Lower lobe of right lung (tissue), 2 donors: ENCODE measurements at places on chromosomes 1 and 21.

GRCh38 chr21:45109831-45110492 is 35.6 kb downstream of the ADARB1 start:
- DNase-seq: no peak

GRCh38 chr1:15681349-15682292 is 2.5 kb upstream of the PLEKHM2 start:
- no peak for DNase-seq

DNA sequence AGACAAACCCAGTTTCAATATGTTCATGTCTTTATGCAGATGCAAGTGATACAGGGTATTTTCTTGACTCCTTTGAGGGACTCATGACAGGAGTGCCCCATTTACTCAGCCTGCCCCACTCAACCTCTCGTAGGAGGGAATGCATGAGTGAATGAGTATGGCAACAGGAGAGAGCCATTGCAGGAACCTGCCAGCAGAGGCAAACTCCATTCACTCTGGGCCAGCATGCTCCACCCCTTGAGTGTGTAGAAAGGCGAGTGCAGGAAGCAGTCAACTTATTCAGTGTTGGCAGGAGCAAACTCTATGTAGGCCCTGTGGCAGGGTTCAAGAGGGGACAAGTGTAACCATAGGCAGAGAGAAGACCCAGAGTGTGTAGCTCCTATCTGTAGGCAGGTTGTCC is 1526.3 kb downstream of the PLA2G4A start:
- no peak for DNase-seq

GRCh38 chr1:185488808-185489207 is 171.8 kb upstream of the IVNS1ABP start:
- DNase-seq: no peak

GRCh38 chr1:162498496-162498810 is 835 bp downstream of the UHMK1 start:
- no peak for DNase-seq

DNA sequence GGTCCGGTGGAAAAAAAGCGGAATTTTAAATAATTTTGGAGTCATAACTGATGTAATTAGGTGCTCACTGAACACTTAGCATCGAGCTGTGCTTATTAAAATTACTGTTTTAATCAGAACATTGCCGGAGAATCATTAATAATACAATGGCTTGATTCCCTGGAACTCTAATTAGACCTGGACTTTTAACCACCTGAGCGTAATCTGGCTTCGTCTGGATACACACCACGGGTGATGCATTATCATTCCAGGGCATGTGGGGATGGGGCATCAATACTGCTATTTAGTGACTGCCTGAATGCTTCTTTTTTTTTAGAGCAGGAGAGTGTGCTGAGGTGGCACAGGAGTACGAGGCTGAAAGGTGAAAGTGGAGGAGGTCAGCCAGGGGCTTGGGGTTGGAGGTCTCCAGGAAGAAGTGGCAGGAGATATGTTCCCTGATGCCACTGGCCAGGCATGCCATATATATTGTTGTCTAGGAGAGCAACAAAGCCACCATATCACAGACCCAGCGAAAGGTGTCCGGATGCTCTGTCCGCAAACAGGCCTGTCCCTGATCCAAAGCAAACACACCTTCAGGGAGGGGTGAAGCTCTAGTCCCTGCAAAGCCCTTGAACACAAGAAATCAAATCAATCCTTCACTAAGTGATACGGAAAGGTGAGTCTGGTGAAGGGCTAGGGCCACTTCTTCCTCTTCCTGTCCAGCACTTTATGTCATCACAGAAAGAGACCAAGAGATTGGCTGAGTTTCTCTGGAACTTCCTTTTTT is 125.2 kb downstream of the PLXNA2 start:
- no peak for DNase-seq

- DNase-seq: peak; percentile 35
Observed at GRCh38 chr21:45516071-45516670, 26.1 kb downstream of the SLC19A1 start.

GRCh38 chr1:44500181-44501046 is 95.4 kb downstream of the RNF220 start:
- DNase-seq: no peak

DNA sequence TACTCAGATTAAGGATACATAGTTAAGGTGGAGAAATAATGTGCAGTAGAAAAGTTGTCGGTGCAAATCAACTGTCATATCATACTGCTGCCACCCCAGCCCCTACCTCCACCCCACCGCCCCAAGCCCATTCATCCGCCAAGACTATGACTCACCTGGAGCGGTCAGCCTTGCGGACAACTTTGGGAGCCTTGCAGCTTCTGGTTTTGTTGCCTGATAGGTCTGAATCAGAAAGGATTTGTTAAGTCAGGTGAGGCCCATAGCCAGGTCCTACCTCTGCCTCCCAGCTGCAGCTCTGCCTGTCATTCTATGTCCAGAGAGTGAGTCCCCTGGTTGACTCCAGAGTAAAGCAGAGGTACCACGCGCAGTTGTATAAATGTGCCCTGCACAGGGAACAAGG is 12.6 kb downstream of the C1orf162 start:
- no peak for DNase-seq

GRCh38 chr21:44867999-44868700 is 5.3 kb downstream of the PTTG1IP start:
- DNase-seq: no peak

DNA sequence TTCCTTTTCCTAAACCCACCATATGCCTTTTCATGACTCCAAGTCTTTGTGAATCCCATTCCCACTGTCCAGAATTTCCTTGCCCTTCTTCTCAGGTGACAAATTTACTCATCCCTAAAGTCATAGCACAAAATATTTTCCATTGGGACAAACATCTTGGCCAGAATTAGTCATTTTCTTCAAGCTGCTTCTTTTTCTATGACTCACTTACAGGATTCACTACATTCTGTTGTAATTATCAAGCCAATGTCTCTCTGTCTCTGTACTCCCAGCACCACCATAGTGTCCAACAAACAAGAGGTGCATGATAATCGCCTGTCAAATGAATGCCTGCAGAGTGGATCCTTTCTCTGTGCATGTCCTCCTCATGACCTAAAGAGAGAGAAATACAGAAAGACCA is 37.8 kb downstream of the SGIP1 start:
- no peak for DNase-seq

DNA sequence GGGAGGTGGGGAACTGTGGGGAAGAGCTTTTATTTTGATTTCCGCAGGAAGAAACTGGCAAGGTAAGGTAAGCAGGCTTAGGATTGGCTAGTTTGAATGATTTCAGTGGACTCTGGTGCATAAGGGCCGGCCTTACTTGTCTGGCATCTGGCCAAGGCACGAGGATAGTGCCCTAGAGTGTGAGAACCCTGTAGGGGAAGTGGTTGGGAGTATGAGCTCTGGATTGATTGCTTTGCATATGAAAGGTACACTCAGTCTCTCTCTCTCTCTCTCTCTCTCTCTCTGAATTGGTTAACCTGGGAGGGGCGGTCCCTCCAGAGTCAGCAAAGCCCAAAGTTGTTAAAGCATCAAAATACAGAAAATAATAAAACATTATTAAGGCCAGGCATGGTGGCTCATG is 463.0 kb downstream of the SIPA1L2 start:
- no peak for DNase-seq

DNA sequence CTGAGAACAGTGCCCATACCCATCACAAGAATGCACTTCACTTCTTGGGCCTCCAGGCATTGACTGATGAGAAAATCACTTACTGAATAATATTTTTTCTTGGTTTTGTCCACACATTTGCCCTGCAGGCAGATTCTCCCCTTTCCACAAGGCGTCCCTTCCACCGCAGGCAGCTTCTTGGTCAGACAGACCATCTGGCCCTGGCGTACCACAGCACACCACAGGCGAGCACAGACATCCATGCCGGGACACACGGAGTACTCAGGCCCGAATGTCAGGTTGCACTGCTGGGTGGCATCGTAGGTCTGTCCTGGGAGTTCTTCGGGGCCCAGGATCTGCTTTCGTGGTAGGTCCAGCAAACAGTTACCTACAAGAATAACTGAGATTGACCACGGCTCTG is 32.5 kb downstream of the ADAMTS5 start:
- no peak for DNase-seq

DNA sequence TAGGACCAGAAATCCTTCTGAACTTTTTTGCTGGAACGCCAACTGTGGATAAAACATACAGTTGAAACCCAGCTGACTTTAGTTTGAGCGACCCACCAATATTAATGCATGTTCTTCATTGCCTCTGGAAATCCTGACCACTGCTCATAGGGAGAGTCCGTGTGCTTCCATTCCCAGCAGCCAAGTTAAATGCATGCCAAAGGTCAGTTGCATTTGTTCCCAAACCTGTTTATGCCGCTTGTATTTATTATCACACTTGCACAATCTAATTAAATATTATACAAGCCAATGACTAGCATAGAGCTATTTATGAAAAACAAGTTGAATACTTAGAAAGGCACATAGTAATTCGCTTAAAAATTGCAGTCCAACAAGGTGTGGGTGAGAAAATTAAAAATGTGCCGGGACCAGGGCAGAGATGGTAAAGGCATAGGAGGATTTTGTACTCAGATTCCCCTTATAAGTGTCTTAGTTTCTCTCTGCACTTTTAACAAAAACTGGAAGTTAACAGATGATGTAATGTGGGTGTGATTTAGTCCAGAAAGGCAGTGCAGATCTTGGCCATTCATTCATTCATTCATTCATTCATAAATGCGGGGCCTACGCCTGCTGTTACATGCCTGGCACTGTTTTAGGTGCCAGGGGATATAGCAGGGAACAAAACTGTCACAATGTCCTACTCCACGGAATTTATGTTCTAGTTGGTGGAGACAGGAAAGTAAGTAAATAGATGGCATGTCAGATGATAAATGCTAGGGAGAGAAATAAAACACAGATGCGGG is 99.7 kb downstream of the PRDM2 start:
- no peak for DNase-seq

GRCh38 chr1:197222780-197223179 is 45.3 kb upstream of the CRB1 start:
- no peak for DNase-seq

- DNase-seq: no peak
Observed at GRCh38 chr1:216771922-216772321, 48.7 kb upstream of the ESRRG start.

GRCh38 chr1:47679826-47680225 is 242.0 kb downstream of the FOXD2 start:
- DNase-seq: no peak

DNA sequence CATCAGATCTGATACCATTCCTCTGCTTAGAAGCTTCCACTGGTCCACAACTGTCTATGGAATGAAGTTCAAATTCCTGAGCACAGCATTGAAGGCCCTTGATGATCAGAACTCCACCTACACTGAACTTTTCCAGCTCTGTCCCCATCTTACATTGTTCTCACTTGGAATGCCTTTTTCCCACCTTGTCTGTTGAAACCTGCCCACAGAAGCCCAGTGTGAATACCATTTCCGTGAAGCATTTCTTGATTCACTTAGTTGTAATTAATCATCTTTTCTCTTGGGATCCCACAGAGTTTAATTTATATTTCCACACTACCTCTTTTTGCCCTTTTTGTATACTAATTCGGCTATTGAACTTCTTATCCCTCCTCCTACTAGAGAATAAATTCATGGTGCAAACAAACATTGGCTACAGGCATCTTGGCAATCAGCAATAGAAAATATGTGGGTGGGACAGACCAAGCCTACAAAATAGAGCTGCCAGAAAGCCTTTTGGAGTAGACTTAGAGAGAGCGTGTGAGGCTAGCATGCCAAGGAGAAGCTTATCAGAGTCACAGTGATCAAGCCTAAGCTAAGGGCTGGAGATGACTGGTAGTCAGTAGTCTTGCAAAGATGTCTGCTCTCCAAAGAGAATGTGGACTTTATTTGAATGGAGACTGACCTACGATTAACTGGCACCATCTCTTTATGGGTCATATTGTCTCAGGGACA is 26.1 kb downstream of the NHLH2 start:
- no peak for DNase-seq

DNA sequence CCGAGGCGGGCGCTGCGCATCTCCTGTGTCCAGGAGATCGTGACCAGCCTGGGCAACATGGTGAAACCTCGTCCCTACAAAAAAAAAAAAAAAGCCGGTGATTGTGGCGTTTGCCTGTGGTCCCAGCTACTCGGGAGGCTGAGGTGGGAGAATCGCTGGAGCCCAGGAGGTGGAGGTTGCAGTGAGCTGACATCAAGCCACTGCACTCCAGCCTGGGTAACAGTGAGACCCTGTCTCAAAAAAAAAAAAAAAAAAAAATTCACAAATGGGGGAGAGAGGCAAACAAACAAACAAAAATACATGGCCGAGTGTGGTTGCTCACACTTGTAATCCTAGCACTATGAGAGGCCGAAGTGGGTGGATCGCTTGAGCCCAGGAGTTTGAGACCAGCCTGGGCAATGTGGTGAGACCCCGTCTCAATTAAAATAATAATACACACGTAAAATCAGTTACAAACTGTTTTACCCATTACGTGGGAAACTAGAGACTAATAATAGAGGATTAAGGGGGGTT is 758 bp downstream of the TATDN3 start:
- DNase-seq: no peak

DNA sequence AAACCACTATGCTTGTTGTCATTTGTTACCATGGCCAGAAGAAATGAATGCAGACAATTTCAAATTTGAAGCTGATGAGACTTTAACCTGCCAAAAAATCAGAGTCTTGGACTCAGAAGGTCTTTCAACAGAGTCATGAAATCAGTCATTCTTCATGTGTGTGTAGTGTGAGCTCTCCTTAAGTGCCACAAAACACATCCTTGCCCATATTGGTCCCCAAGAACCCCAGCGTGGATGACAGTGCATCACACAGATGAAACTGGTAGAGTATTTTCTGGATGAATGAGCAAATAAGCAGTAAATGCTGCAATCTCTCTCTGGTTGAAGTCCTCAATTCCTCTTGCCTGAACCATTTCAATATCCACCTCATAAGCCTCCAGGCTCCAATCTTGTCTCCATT is 28.7 kb upstream of the ETS2 start:
- DNase-seq: no peak

GRCh38 chr1:81115422-81115821 is 685.3 kb upstream of the ADGRL2 start:
- DNase-seq: no peak

GRCh38 chr1:162314206-162314605 is 62.4 kb downstream of the SPATA46 start:
- DNase-seq: no peak

GRCh38 chr1:203267347-203267846 is 37.9 kb upstream of the BTG2 start:
- DNase-seq: peak; percentile 84

GRCh38 chr1:18234790-18235242 is 127.2 kb downstream of the IGSF21 start:
- DNase-seq: no peak

GRCh38 chr21:41507521-41508414 is at the start of gene TMPRSS2:
TMPRSS2 (minus strand) TSS chr21:41508158; CDS start chr21:41498133, 10,025 bp downstream.
- peak; percentile 88 for DNase-seq

- no peak for DNase-seq
Observed at GRCh38 chr1:220884109-220884980, 5.1 kb downstream of the HLX start.

GRCh38 chr1:201377611-201378092 is at the start of gene TNNT2:
TNNT2 (minus strand) TSS chr1:201377680; CDS start chr1:201373254, 4,426 bp downstream.
- no peak for DNase-seq

- DNase-seq: no peak
Observed at GRCh38 chr1:101073836-101074235, 48.3 kb upstream of the DPH5 start.
